ENCODE measurements at places on chromosomes 2 and 18. TPM values are rescaled to one million over a fixed set of nuclear protein-coding genes. Genes with fewer than 3 reads are reported as not detected.

- no peaks in the 10 kb centered on the region for H3K27me3 ChIP-seq
- no peaks in the 10 kb centered on the region for H3K36me3 ChIP-seq
- no peaks in the 10 kb centered on the region for H3K4me1 ChIP-seq
- H3K4me3 ChIP-seq, result no peak overlapping the region
- DNase-seq, result no peak
These were observed 564.9 kb downstream of the CNTNAP5 start for GRCh38 chr2:124589971-124590370.

DNA sequence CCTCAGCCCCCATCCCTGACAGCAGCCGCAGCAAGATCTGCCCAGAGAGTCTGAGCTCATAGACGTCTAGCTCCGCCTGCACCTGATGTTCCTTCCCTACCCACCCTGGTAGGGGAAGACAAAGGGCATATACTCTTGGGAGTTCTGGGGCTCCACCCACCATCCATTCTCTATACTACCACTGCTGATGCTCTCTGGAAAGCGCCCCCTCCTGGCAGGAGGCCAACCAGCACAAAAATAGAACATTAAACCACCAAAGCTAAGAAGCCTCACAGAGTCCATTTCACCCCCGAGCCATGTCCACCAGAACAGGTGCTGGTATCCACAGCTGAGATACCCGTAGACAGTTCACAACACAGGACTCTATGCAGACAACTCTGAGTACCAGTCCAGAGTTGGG lies 662.6 kb upstream of the FAM98A start:
- DNase-seq, result no peak
- H3K4me3 ChIP-seq, result no peak overlapping the region
- H3K36me3 ChIP-seq, result no peaks in the 10 kb centered on the region
- H3K4me1 ChIP-seq, result no peaks in the 10 kb centered on the region

Gene TMEM247
- total RNA-seq, result not detected

GRCh38 chr2:106057206-106057605 lies 136.9 kb downstream of the UXS1 start:
- DNase-seq, result no peak
- no peaks in the 10 kb centered on the region for H3K36me3 ChIP-seq
- no peaks in the 10 kb centered on the region for H3K27me3 ChIP-seq
- H3K4me1 ChIP-seq, result peaks cover 2% of the 10 kb centered on the region
- no peak overlapping the region for H3K4me3 ChIP-seq

DNA sequence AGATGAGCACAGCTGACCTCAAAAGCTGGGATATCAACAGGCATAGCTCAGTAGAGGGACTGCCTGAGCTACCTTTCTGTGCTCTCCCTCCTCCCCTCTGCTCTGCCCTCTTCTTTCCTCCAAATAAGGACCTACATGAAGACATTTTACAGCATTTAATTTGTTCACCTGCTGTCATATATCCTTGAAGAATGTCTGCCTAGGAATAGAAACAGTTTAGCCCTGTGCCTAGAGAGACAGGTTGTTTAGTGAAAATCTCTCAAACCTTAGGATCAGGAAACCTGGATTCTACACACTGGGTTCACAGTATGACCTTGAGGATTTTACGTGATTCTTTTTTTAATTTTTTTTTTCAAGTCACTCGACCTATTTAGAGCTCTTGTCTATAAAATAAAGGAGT lies 213.0 kb upstream of the SETBP1 start:
- no peaks in the 10 kb centered on the region for H3K27me3 ChIP-seq
- H3K4me3 ChIP-seq, result no peak overlapping the region
- no peaks in the 10 kb centered on the region for H3K4me1 ChIP-seq
- H3K36me3 ChIP-seq, result no peaks in the 10 kb centered on the region

Gene THADA
- 32.4 TPM for total RNA-seq

DNA sequence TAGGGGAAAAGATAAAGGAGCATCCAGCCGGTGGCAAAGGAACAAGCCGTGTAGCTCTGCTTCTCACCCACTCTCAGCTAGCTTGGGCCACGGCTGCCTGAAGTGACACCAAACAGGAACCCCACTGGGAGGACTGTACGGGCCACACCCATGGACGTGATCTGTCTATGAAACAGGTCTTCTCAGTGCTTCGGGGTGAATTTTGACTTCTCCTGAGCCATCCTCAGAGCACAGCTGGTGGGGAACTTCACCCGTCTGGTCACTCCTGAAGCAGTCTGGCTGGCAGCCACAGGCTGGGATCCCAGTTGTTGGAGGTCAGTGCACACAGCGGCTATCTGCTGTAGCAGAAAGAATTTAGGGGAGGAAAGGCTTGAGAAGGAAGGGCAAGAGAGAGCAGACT lies 223.8 kb downstream of the FAM210A start:
- H3K27me3 ChIP-seq, result peaks cover 3% of the 10 kb centered on the region
- no peak overlapping the region for H3K4me3 ChIP-seq
- no peak overlapping the region for H3K27ac ChIP-seq
- no peaks in the 10 kb centered on the region for H3K4me1 ChIP-seq

- no peak overlapping the region for H3K27ac ChIP-seq
- no peak overlapping the region for H3K4me3 ChIP-seq
- peaks cover 18% of the 10 kb centered on the region for H3K4me1 ChIP-seq
- H3K27me3 ChIP-seq, result no peaks in the 10 kb centered on the region
These were observed 98.0 kb downstream of the KCTD18 start for GRCh38 chr2:200411831-200412230.

GRCh38 chr2:233428008-233428407 lies 73.7 kb downstream of the DGKD start:
- peaks cover under 1% of the 10 kb centered on the region for H3K36me3 ChIP-seq
- DNase-seq, result no peak
- H3K4me3 ChIP-seq, result no peak overlapping the region
- H3K27me3 ChIP-seq, result no peaks in the 10 kb centered on the region

- H3K27me3 ChIP-seq, result no peaks in the 10 kb centered on the region
- no peak for DNase-seq
- H3K36me3 ChIP-seq, result no peaks in the 10 kb centered on the region
- H3K4me3 ChIP-seq, result no peak overlapping the region
- H3K4me1 ChIP-seq, result no peaks in the 10 kb centered on the region
- H3K27ac ChIP-seq, result no peak overlapping the region
These were observed 556.0 kb upstream of the MEX3C start for GRCh38 chr18:51753365-51754057.

DNA sequence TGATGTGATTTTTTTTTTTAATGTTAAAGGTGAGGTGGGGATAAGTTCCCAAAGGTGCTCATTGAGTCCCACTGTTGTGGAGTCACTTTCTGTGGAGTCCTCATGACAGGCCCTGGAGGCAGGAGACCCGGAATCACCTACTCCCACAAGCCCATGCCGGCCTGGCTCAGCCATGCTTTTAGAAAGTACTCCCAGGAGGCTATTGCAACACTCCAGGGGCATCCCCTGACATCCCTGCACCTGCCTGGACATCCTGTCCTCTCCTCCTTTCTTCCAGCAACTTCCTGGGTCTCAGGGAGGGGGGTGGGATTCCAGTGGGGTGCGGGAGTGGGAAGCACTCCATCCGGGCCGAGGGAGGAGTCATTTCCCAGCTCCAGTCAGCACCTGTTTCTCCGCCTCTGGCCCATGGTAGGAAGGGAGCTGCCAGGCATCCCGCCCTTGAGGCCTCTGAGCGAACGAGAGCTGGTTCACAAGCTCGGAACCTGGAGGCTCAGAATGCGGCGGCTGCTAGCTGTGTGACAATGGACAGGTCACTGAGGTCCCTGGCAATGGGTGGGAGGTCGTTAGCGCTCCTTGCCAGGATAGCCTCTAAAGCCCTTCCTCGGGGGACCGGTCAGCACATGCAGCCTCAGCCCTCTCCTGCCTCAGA lies 163.9 kb upstream of the ID2 start:
- no peak overlapping the region for H3K4me3 ChIP-seq
- no peaks in the 10 kb centered on the region for H3K36me3 ChIP-seq
- DNase-seq, result no peak
- no peak overlapping the region for H3K27ac ChIP-seq
- H3K4me1 ChIP-seq, result no peaks in the 10 kb centered on the region
- no peaks in the 10 kb centered on the region for H3K27me3 ChIP-seq

GRCh38 chr2:207768866-207769596 lies 675 bp downstream of the FZD5 start:
- peak; percentile 38 for DNase-seq
- no peaks in the 10 kb centered on the region for H3K4me1 ChIP-seq
- no peaks in the 10 kb centered on the region for H3K36me3 ChIP-seq
- H3K27ac ChIP-seq, result no peak overlapping the region
- peak overlapping the region; percentile 73 for H3K4me3 ChIP-seq

Gene FN1
- total RNA-seq, result 3,444 TPM

- no peaks in the 10 kb centered on the region for H3K27me3 ChIP-seq
- no peak overlapping the region for H3K4me3 ChIP-seq
- H3K4me1 ChIP-seq, result no peaks in the 10 kb centered on the region
- H3K27ac ChIP-seq, result no peak overlapping the region
- H3K36me3 ChIP-seq, result no peaks in the 10 kb centered on the region
- no peak for DNase-seq
These were observed 516.3 kb downstream of the NRXN1 start for GRCh38 chr2:50515638-50516037.

DNA sequence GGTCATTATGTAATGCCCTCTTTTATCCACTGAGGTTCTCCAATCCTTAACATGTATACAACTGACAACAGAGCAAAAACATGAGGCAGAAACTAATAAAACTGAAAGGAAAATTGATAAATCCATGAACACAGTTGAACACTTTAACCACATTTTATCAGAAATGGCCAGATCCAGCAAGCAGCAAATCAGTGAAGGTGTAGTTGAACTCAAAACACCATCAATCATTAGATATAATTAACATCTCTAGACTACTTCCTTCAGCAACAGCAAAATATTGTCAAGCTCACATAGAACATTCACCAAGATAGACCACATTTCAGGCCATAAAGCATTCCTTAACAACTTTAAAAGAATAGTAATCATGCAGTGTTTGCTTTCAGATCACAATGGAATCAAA lies 72.9 kb downstream of the HS6ST1 start:
- no peaks in the 10 kb centered on the region for H3K36me3 ChIP-seq
- no peak overlapping the region for H3K4me3 ChIP-seq
- no peaks in the 10 kb centered on the region for H3K4me1 ChIP-seq
- no peak for DNase-seq
- H3K27ac ChIP-seq, result no peak overlapping the region

Gene RAD51AP2
- under 0.01 TPM for total RNA-seq

Gene AMER3
- total RNA-seq, result not detected

Gene RNF152
- 24.4 TPM for total RNA-seq

GRCh38 chr2:169775765-169776164 lies 22.9 kb upstream of the SSB start:
- H3K27ac ChIP-seq, result no peak overlapping the region
- no peaks in the 10 kb centered on the region for H3K27me3 ChIP-seq
- no peak overlapping the region for H3K4me3 ChIP-seq
- no peaks in the 10 kb centered on the region for H3K4me1 ChIP-seq
- H3K36me3 ChIP-seq, result no peaks in the 10 kb centered on the region

DNA sequence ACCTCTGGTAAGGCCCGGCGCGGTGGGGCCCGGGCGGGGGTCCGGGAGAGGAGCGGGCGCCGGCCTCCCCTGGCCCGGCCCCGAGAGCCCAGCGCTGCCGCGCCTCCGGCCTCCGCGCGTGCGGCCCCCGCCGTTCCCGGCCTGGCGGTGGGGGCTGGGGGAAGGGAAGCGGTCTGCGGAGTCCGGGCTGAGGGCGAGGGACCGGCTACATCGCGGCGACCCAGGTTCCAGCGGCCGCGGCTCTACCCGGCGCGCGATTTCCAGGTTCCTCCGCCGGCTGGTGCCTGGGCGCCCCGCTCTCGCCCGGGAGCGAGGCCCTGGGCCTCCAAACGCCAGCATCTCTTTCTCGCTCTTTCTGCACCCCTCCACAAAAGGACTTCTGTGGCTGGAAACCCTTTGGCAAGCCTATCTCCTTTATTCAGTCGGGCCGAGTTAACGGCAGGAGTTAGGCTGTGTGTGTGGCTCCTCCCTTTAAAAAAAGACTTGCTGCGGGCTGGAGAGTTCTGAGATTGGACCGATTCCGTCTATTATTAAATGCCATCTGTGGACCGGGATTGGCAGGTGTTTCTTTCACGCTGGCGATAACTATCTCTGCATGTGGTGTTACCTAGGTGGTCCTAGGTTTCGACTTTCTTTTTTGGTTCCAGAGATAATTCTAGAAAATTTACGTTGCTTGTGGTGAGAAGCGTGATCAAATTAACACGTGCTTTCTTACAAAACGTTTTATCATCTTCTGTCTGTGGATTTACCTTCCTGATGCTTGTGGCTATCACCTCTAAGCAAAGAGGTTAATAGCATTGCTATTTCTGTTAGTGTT lies 592 bp downstream of the ME2 start:
- H3K36me3 ChIP-seq, result no peaks in the 10 kb centered on the region
- no peaks in the 10 kb centered on the region for H3K27me3 ChIP-seq
- peak; percentile 62 for DNase-seq
- H3K27ac ChIP-seq, result peak overlapping the region; percentile 91

Measured in fibroblast of lung (primary cell).